ENCODE measurements at places on chromosomes 5 and 9.

GRCh38 chr5:38600329-38601045 is 44.0 kb upstream of the LIFR start:
- DNase-seq, result no peak

- DNase-seq, result no peak
These were observed 171.8 kb upstream of the PITX1 start for GRCh38 chr5:135205632-135206349.

GRCh38 chr5:94031631-94032030 is 290.2 kb upstream of the POU5F2 start:
- no peak for DNase-seq

DNA sequence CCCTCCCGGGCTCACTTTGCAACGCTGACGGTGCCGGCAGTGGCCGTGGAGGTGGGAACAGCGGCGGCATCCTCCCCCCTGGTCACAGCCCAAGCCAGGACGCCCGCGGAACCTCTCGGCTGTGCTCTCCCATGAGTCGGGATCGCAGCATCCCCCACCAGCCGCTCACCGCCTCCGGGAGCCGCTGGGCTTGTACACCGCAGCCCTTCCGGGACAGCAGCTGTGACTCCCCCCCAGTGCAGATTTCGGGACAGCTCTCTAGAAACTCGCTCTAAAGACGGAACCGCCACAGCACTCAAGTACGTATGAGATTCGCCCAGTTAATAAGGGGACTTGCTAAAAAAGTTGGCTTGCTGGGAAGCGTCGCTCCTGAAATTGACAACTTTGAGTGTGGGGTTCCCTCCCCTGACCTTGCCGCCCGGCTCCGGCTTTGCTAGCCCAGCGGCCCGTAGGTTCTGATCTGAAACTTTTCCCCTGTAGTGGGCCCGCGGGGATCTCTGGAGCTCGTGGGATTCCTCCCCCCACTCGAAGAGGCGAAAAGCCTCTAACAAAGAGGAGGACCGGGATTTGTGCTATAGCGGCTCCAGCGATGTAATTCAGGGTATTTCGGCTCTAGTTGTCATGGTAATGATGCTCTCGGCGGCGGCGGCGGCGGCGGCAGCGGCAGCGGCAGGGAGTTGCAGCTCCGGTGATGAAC is 572 bp downstream of the NR4A3 start:
- DNase-seq, result no peak

- no peak for DNase-seq
These were observed 92.2 kb upstream of the TRPC7 start for GRCh38 chr5:136457390-136458013.

DNA sequence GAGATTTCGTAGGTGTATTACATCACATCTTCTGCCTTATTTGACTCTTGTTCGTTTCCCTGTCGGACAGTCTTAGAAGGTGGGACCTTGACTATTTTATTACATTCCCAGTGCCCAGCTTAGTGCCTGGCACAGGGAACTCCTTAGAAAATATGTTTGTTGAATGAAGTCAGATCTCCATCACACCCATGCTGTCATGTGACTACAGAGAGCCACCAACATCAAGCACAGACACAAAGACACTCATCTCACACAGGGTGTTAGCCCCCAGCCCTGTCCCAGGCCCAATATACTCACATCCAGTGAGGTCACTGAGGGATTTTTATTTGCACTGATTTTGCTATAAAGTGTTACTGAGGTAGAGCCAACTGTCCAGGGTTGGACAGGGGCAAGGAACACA is 692 bp upstream of the SRA1 start:
- no peak for DNase-seq

- no peak for DNase-seq
These were observed 498.8 kb upstream of the ZNF608 start for GRCh38 chr5:125245216-125245615.

GRCh38 chr9:1748407-1748806 is 266.7 kb upstream of the SMARCA2 start:
- no peak for DNase-seq

- no peak for DNase-seq
These were observed 34.4 kb upstream of the SARDH start for GRCh38 chr9:133772581-133772980.

GRCh38 chr5:172496671-172497371 is 42.5 kb upstream of the SH3PXD2B start:
- no peak for DNase-seq

GRCh38 chr5:148937830-148938521 is 111.6 kb downstream of the ADRB2 start:
- no peak for DNase-seq

GRCh38 chr5:180097163-180097894 is 25.8 kb upstream of the RNF130 start:
- DNase-seq, result no peak

- DNase-seq, result no peak
These were observed 918.6 kb upstream of the DMAC1 start for GRCh38 chr9:8718121-8718725.

DNA sequence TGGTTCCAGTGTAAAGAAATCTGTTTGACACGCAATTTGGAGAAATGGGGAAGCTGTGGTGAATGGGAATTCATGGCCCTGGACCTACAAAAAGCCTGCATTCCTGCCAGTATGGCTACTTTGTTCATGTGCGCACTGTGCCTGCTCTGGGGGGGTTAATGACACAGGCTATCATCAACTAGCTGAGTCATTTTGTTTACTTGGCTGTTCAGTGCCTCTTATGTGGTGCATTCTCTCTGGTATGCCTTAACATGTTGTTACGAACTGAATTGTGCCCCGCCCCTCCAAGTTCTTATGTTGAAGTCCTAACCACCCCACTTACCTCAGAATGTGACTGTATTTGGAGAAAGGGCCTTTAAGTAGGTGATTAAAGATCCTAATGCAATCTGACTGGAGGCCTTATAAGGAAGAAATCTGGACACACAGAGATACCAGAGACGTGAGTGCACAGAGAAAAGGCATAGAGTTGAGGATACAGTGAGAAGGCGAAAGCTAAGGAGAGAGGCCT is 20.4 kb upstream of the UBAP1 start:
- DNase-seq, result no peak

DNA sequence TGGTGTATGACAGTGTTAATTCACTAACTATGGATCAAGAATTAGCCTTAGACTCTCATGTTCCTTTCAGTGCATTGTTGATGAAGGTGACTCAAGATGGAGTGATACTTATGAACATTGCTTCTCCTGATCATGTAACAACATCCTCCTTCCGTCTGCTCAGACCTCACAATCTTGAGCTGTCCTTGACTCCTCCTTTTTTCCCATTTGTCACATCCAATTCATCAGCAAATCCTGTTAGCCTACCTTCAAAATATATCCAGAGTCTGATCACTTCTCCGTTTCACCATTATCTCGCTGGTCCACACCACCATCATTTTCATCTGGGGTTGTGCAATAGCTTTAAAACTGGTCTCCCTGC is 9.2 kb upstream of the SEMA6A start:
- DNase-seq, result no peak

- DNase-seq, result no peak
These were observed 25.2 kb upstream of the NREP start for GRCh38 chr5:111782216-111782615.

- no peak for DNase-seq
These were observed 89.8 kb downstream of the ANKRD55 start for GRCh38 chr5:56143373-56143714.

GRCh38 chr5:95730730-95731570 is at the start of gene RHOBTB3:
Gene RHOBTB3, plus strand, starts transcription at chr5:95731336. Its CDS starts 347 bp downstream, at chr5:95731683.
- peak; percentile 85 for DNase-seq

DNA sequence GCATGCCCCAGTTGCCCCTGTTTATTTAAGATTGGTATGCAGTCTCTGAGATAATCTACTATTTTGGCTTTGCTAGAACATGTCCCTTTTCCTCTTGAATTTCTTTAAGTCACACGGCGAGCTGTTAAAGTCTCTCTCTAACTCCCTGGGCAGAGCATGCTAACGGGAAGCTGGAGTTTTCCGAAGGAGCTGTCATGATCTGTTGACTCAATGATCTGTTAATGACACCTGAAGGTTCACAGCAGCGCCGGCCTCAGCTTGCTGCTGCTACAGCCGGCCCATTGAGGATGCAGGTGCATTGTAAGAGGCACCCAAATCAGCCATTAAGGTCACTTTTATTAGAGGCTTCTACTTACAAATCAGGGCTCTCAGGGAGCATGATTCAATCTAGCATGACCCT is 1203.4 kb downstream of the MAT2B start:
- no peak for DNase-seq

- DNase-seq, result peak; percentile 58
These were observed 47.1 kb upstream of the SH3GL2 start for GRCh38 chr9:17531642-17532254.

GRCh38 chr9:122190597-122191381 is 31.1 kb downstream of the MORN5 start:
- peak; percentile 22 for DNase-seq

- DNase-seq, result no peak
These were observed 80.0 kb downstream of the SV2C start for GRCh38 chr5:76163111-76163628.

DNA sequence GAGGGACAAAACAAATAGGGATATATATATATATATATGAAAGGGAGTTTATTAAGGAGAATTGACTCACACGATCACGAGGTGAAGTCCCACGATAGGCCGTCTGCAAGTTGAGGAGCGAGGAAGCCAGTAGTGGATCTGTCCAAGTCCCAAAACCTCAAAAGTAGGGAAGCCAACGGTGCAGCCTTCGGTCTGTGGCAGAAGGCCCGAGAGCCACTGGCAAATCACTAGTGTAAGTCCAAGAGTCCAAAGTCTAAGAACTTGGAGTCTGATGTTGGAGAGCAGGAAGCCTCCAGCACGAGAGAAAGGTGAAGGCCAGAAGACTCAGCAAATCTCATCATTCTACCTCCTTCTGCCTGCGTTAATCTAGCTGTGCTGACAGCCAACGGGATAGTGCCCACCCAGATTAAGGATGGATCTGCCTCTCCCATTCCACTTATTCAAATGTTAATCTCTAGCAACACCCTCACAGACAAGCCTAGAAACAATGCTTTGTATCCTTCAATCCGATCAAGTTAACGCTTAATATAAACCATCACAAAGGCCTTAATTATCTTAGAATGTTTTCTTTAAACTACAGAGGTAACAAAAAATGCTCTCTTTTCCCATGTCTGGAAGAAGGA is 23.8 kb upstream of the DAB2 start:
- DNase-seq, result no peak

- DNase-seq, result no peak
These were observed 9.2 kb downstream of the ENC1 start for GRCh38 chr5:74631081-74631953.

- DNase-seq, result no peak
These were observed 32.9 kb downstream of the PTCD2 start for GRCh38 chr5:72353046-72353445.

GRCh38 chr5:174827558-174827957 is 103.2 kb downstream of the MSX2 start:
- DNase-seq, result no peak

- no peak for DNase-seq
These were observed 150.9 kb downstream of the ISOC1 start for GRCh38 chr5:129245489-129245888.

DNA sequence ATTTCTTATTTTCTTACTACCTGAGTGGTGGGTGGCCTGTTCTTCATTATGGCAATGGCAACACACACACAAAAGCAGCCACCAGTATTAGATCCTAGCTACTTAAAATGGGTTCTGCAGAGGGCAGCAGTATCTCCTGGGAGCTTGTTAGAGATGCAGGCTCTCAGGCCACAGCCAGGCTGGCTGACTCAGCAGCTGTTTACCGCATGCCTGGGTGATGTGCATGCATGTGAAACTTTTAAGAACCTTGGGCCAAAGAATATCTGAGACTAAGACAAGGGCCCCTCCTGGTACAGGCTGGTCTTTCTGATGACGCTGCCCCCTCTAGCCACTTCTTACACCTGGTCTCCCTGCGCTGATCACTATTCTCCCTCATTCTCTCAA is 399.0 kb downstream of the MED10 start:
- DNase-seq, result no peak

DNA sequence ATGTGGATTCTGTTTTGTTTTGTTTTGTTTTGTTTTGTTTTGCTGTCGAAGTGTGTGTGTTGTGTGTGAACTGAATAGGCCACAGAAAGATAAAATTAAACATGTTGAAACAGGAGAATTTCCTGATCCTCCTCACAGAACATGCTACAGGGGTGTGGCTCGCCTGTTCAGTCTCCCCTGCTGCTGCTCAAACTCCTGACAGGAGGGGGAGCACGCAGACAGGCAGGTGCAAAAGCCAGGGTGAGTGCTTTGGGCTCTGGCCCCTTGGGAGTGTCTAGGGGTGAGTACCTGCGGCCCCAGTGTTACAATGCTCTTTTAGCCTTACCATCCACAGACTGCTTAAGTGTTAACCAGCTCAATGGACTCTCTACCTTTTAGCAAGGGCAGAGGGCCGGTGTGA is 473.5 kb downstream of the MAT2B start:
- DNase-seq, result peak; percentile 60

- DNase-seq, result peak; percentile 69
These were observed 3.5 kb upstream of the RNF20 start for GRCh38 chr9:101530076-101530711.

DNA sequence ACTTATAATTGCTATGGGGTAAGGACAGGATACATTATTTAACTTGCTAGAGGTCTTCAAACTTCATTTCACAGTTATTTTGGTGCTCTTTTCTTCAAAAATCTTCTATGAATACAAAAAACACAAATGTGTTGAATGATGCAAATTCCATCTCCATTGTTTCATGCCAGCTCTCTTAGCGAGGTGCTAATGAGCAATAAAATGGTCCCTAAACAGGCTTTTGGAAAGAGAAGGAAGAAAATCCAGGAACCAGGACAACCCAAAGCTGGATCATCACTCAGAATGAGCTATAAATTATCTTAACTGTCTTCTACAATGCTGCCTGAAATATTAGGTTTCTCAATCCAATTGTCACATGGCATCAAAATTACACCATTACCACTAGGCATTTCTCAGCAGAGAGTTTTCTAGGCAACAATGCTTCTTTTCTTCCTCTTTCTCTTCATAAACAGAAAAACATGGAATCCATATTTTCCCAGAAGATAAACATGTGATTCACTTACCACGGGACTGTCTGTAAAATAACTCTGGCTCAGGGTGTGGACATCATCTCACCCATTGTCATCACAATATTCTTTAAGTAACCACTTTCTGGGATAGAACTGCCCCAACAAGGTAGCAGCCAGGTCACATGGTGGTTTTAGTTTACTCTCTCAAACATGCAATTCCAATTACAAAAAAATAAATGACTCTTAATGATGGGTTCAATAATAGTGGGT is 249.4 kb downstream of the NPR3 start:
- no peak for DNase-seq

- DNase-seq, result no peak
These were observed 50.3 kb downstream of the GARNL3 start for GRCh38 chr9:127314911-127315310.
